Stimulated activated CD8-positive, alpha-beta memory T cell treated with anti-CD3 and anti-CD28 coated beads, Interleukin-2, amount 100 ng/mL, for 1 hour (primary cell): ENCODE measurements at places on chromosomes 1 and 21.

DNA sequence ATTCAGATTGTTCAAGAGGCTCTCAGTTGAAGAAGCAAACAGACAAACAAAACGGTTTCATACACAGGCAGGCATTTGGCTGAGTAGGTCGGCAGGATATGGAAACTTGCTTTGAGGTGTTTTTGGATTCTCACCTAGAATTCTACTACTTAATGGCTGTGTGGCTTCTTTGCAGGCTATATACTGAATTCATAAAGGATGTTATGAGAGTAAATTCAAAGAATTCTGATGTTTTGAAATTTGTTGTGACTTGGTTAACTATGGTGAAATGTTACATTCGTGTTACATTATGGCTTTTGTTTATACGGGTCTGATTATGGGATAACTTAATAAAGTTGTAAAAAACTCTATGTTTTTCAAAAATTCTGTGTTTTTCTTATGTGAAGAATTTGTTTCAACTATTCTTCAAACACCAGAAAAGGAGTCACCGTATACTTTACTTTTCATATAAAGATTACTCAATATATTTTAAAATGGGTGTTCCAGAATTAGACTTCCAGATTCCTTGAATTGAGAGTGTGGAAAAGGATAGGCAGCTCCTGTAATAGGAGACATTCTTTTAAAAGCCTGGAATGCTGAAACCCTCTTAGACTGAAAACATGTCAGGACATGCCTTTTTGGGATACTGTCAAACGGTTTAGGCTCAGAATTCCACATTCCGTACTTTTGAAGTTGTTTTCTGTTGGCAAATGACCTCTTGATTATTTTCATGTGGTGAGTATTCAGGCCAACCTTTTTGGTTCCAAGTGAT, 8.2 kb upstream of the IRF2BP2 start:
- no peak for DNase-seq

- no peak for DNase-seq
These were observed 80.4 kb upstream of the ADAMTS5 start for GRCh38 chr21:27047283-27047657.

GRCh38 chr1:180152588-180152987, 2.1 kb upstream of the QSOX1 start:
- no peak for DNase-seq

- peak; percentile 33 for DNase-seq
These were observed 20.8 kb downstream of the PHLDA3 start for GRCh38 chr1:201447903-201448871.

DNA sequence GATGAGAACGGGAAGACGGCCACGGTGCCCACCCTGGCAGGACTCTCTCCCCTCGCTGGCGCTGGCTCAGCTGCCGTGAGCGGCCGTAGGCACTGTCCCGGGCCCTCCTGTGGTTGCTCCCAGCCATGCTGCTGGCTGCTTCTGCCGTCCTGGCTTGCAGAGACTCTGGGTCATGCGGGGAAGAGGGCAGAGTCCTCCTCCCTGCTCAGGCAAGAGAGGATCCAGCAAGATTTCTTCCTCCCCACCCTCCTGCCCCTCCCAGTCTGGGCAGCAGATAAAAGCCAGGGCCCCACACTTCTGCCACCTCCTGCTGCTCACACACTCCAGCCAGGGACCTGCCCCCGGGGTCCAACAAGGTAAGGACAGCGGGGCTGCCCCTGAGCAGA, 60.1 kb downstream of the AGPAT3 start:
- no peak for DNase-seq

DNA sequence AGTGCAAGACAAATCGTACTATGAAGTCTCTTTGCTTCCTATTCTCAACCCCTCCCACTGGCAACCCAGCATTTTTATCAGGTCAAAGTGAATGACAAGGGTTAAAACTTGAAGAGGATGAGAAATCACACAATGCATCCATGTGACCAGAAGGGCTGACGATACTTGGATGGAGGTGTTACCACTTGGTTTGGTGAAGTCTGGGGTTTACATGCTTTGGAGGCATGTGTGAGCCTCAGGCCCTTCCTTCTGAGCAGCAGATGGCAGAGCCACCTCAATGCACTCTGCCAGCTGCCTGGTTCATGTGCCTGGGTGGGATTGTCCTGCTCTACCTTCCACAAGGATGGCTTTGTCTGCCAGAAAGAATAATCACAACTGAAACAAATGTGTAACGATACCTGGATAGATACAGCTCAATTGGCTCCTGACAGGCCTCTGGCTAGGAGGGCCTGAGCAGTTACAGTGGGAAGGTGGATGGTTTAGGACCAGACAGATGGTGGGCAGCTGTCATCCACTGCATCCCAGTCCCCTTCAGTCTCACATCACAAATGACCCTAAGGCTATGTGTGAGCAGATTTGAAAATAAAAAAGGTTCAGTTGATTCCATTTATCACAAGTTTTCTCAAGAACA, 51.5 kb upstream of the CNIH3 start:
- DNase-seq = no peak

- no peak for DNase-seq
These were observed 27.4 kb upstream of the KIRREL1 start for GRCh38 chr1:157966031-157966537.

GRCh38 chr1:53392460-53392859, 64.6 kb upstream of the LRP8 start:
- DNase-seq = no peak

- peak; percentile 3 for DNase-seq
These were observed 30.9 kb upstream of the TAL1 start for GRCh38 chr1:47262787-47263413.

- DNase-seq = no peak
These were observed 52.0 kb downstream of the CD2 start for GRCh38 chr1:116806245-116806644.

GRCh38 chr1:70826428-70826827, 221.2 kb downstream of the PTGER3 start:
- DNase-seq = no peak

DNA sequence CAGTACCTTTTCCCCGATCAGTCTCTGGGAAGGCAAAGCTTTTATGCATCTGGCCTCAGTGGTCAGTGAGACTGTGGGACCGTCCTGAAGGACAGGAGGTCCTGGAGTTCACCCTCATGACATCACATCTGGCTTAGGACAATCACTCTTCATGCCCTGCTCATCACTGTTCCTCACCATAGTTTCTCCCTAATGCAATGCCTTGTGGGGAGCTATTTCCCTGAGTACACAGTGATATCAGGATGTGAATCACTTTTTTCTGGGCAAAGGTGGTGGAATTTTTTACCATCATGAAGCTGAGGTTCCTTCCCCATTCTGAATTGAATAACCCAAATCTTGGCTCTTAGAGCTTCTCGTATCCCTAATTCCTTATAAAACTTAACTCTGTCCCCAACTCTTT, 34.8 kb upstream of the CFAP126 start:
- no peak for DNase-seq

DNA sequence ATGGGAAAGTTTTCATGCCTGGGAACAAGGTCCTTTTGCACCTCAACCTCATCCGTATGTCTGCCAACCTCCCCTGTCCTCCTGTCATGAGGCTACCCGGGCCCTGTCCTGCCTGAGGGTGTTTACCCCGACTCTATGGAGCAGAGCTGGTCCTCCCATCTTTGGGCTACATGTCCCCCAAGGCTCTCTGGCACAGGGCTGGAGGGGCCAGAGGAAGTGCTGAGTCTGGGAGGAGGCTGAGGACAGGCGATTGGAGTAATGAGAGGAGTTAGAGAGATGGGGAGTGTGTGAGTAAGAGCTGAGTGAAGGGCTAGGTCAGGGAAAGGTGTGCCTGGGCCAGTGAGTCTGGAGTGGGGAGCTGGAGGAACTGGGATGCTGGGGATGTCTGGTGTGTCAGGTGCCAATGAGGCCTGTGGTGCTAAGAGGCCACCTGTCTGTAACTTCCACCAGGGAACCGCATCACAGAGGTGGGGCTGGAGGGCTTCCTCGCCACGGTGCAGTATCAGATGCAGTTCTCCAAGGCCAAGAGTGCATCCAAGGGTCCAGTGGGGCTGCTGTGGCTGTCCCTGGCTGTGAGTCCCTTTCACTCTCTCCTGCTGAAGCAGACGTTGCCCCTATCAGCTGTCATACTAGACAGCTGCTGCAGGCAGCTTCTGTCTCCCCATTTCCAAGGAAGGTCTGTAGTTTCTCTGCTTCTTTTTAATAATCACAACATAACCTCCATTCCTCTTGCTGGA, 11.7 kb downstream of the LRRC71 start:
- no peak for DNase-seq

DNA sequence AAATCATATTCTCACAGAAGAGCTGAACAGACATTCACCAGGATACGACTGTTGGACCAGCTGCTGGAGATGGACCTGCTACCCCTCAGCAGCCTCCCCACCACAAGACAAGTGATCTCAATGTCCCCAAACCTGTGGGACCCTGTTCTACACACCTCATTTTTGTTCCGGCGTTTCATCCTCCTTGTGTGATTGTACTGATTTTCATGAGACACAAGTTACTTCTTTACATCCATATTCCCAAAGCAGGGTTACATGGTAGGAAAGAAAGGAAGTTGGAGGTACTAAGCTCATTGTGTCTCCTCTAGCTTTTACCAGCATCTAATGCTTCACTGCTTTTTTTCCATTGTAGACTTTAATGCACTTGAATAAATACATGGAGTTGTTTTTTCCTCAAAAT, 8.7 kb downstream of the ADAMTS1 start:
- DNase-seq = no peak

GRCh38 chr21:26758083-26758880, 86.9 kb downstream of the ADAMTS1 start:
- DNase-seq = no peak

GRCh38 chr1:203621559-203622262, 4.9 kb upstream of the ATP2B4 start:
- DNase-seq = no peak

- no peak for DNase-seq
These were observed 7.5 kb upstream of the CTPS1 start for GRCh38 chr1:40971966-40972365.

GRCh38 chr1:212819726-212820125, 27.7 kb downstream of the SPATA45 start:
- no peak for DNase-seq

- no peak for DNase-seq
These were observed 152.2 kb downstream of the PEX14 start for GRCh38 chr1:10626791-10627410.

GRCh38 chr21:18951271-18952038, 547.9 kb upstream of the TMPRSS15 start:
- DNase-seq = no peak

GRCh38 chr1:84433258-84434080, 35.2 kb downstream of the DNASE2B start:
- DNase-seq = no peak

DNA sequence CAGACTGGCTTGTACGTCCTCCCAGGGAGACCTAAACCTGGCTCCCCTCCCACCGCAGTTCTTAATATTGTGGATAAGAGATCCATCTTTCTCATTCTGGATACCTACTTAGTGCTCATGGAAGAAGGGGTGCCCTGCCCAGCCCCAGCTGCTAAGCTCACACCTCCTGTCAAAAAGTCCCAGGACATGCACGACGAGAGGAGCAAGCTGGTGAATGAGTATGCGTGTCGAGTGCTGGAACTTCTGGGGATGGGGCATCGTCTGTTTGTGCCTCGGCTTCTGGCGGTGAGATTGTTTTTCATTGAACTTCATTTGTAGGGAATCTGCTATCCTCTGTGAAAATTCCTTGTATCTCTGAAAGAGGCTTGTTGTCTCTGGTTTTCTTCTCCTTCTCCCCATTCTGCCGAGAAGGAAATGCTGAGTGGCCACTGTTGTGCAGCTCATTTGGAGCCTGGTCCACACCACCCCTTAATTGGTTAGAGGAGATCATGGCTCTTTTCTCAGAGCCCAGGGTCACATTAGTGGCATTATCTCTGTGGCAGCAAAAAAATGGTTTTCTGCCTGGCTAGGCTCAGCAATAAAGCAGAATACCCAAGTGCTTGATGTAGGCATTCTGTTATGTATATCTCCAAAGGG, 199.4 kb upstream of the CACYBP start:
- DNase-seq = no peak

- no peak for DNase-seq
These were observed 253.5 kb upstream of the CACYBP start for GRCh38 chr1:174746024-174746808.

GRCh38 chr21:25670726-25671125, 31.7 kb downstream of the JAM2 start:
- DNase-seq = no peak
